Upper lobe of right lung (tissue), 1 donor: ENCODE measurements at places on chromosomes 3 and 15. TPM values are rescaled to one million over a fixed set of nuclear protein-coding genes. Genes with fewer than 3 reads are reported as not detected.

- no peaks in the 10 kb centered on the region for H3K4me1 ChIP-seq
- H3K36me3 ChIP-seq, result no peaks in the 10 kb centered on the region
- H3K4me3 ChIP-seq, result no peak overlapping the region
- DNase-seq, result no peak
- no peak overlapping the region for H3K27ac ChIP-seq
- no peaks in the 10 kb centered on the region for H3K27me3 ChIP-seq
These were observed 60.9 kb downstream of the IL12A start for GRCh38 chr3:160049565-160049964.

DNA sequence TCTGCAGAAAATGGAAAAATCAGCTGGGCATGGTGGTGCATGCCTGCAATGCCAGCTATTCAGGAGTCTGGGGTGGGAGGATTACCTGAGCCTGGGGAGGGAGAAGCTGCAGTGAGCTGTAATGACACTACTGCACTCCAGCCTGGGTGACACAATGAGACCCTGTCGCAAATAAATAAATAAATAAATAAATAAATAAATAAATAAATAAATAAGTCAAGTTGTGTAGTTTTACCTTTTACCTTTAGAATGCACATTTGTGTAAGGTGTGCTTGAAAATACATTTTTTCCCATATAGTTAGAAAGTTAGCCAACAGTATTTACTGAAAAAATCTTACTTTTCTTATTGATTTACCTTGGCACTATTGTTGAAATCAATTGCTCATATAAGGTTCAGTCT is 515.6 kb downstream of the NAALADL2 start:
- no peaks in the 10 kb centered on the region for H3K36me3 ChIP-seq
- no peak for DNase-seq
- no peaks in the 10 kb centered on the region for H3K4me1 ChIP-seq
- no peaks in the 10 kb centered on the region for H3K27me3 ChIP-seq

DNA sequence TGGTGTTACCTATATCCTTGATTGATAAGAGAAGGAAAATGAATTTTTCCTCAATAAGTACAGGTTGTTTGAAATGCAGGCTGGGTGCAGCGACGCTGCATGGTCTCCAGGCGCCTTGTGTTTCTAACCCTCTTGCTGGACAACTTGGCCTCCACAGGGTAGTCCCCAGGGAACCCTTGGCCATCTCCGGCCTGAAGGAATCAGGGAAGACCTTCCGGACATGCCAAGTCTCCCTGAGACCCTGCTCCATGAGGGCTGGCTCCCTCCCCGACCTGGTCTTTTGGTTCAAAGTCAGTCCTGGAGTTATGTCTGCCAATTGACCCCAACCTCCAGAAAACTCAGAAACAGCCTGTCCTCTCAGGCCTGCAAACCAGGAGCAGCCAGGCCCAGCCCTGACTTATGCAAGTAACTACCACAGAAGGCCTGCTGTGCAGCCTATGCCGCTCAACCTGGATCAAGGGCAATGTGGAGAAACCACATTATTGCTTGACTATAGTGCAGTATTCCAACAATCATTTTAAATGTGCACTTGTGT is 98.3 kb downstream of the LIPC start:
- H3K27ac ChIP-seq, result no peak overlapping the region
- H3K27me3 ChIP-seq, result no peaks in the 10 kb centered on the region
- H3K4me3 ChIP-seq, result no peak overlapping the region
- DNase-seq, result no peak

ZBTB20 gene
- 61.0 TPM for total RNA-seq

- no peak overlapping the region for H3K4me3 ChIP-seq
- H3K36me3 ChIP-seq, result no peaks in the 10 kb centered on the region
- H3K27me3 ChIP-seq, result no peaks in the 10 kb centered on the region
- H3K4me1 ChIP-seq, result no peaks in the 10 kb centered on the region
These were observed 142.0 kb downstream of the IL1RAP start for GRCh38 chr3:190655933-190656332.

- peaks cover 9% of the 10 kb centered on the region for H3K27me3 ChIP-seq
- H3K4me1 ChIP-seq, result no peaks in the 10 kb centered on the region
- no peak overlapping the region for H3K4me3 ChIP-seq
- no peak for DNase-seq
- no peaks in the 10 kb centered on the region for H3K36me3 ChIP-seq
These were observed 15.3 kb upstream of the TBC1D21 start for GRCh38 chr15:73858062-73858461.

MORC1 gene
- not detected for total RNA-seq

FRG2C gene
- total RNA-seq, result not detected

DNA sequence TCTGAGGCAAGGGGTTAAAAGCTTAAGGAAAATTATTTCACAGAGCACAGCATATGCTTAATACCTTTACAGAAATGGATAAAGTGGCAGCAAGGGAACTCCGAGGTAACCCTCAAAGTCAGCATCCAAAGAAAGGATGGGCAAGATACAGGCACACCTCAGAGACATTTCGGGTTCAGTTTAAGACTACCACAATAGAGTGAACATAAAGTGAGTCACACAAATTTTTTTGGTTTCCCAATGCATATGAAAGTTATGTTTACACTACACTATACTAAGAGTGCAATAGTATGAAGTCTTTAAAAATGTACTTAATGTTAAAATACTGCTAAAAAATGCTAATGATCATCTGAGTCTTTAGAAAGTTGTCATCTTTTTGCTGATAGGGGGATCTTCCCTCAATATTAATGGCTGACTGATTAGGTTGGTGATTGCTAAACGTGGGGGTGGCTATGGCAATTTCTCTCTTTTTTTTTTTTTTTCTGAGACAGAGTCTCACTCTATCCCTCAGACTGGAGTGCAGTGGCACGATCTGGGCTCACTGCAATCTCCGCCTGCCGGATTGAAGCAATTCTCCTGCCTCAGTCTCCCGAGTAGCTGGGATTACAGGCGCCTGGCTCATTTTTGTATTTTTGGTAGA is 10.0 kb downstream of the UBR1 start:
- H3K27me3 ChIP-seq, result no peaks in the 10 kb centered on the region
- no peak overlapping the region for H3K27ac ChIP-seq
- H3K4me1 ChIP-seq, result peaks cover 12% of the 10 kb centered on the region

FBXL2 gene
- total RNA-seq, result 7.6 TPM

- H3K4me3 ChIP-seq, result no peak overlapping the region
- no peaks in the 10 kb centered on the region for H3K36me3 ChIP-seq
- DNase-seq, result no peak
- peaks cover 7% of the 10 kb centered on the region for H3K4me1 ChIP-seq
- no peak overlapping the region for H3K27ac ChIP-seq
These were observed 13.4 kb downstream of the MAPKAPK3 start for GRCh38 chr3:50630394-50630793.

SEMA6D gene
- total RNA-seq, result 8.0 TPM

GRCh38 chr3:187186801-187187421 is 10.4 kb upstream of the RTP1 start:
- no peak for DNase-seq
- no peaks in the 10 kb centered on the region for H3K27me3 ChIP-seq
- no peaks in the 10 kb centered on the region for H3K36me3 ChIP-seq

- H3K27me3 ChIP-seq, result peaks cover 14% of the 10 kb centered on the region
- H3K4me1 ChIP-seq, result no peaks in the 10 kb centered on the region
- DNase-seq, result no peak
- no peak overlapping the region for H3K4me3 ChIP-seq
These were observed 63.3 kb downstream of the RPLP1 start for GRCh38 chr15:69515926-69516325.

GHRL gene
- total RNA-seq, result 2.2 TPM
